ENCODE measurements at places on chromosomes 6 and 20.
A peak's percentile ranks its signal among the peaks of the same experiment; 100 is the strongest.

- no peak for DNase-seq
These were observed 150.8 kb downstream of the GMDS start for GRCh38 chr6:2094642-2095041.

- no peak for DNase-seq
These were observed 39.8 kb upstream of the BACH2 start for GRCh38 chr6:90336388-90336947.

- no peak for DNase-seq
These were observed 59.2 kb downstream of the PHACTR3 start for GRCh38 chr20:59663513-59664060.

DNA sequence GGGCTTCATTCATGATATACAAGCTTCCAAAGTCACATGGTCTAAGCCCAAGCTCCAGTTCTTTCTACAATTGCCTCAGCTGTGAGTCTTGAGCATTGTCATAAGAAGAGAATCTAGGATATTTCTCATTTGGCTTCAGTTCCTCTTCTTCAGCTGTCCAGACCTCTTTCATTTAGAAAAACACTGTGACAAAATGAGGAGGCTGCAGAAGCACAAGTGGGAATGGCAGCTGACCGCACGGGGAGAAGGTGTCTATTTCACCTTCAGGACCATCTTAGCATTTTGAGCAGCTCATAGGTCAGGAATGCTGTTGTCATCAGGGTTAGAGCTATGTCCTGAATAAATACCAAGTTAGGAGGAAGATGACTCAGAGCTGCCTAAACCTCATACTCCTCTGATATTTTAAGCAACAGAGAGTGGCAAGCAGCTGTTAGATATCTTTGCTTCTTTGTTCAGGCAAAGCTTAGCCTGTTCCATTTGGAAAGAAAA, 390.1 kb upstream of the CITED2 start:
- DNase-seq = peak; percentile 54

- no peak for DNase-seq
These were observed 11.7 kb downstream of the DNMT3B start for GRCh38 chr20:32773855-32774254.

- no peak for DNase-seq
These were observed 102.3 kb downstream of the HTR1B start for GRCh38 chr6:77361018-77361417.

GRCh38 chr6:6331393-6331792, 10.9 kb upstream of the F13A1 start:
- no peak for DNase-seq

GRCh38 chr20:57659517-57660180, 39.4 kb upstream of the ZBP1 start:
- no peak for DNase-seq

DNA sequence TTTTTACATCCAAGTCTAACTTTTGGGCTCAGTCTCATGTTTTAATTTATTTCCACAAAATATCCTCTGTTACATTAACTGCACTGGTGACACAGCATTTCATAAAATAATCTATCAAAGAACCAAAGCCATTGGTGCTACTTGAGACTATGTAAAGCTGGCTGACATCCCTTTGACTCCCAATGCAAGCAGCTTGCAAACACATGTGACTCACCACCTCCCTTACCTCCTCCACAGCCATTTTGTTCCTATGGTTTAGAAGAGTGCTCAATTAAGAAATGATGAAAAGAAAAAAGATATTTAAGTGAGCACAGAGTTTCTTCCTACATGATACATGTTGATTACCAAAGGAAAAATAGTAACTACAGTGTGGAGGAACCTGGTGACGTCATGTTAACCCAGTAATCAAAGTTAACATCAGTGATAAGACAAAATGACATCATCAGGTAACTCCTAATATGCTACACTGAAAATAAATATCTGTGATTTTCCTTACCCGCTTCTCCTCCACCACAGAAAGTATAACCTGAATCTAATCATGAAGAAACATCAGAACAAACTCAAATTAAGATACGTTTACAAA, 53.3 kb upstream of the LGSN start:
- DNase-seq = no peak

DNA sequence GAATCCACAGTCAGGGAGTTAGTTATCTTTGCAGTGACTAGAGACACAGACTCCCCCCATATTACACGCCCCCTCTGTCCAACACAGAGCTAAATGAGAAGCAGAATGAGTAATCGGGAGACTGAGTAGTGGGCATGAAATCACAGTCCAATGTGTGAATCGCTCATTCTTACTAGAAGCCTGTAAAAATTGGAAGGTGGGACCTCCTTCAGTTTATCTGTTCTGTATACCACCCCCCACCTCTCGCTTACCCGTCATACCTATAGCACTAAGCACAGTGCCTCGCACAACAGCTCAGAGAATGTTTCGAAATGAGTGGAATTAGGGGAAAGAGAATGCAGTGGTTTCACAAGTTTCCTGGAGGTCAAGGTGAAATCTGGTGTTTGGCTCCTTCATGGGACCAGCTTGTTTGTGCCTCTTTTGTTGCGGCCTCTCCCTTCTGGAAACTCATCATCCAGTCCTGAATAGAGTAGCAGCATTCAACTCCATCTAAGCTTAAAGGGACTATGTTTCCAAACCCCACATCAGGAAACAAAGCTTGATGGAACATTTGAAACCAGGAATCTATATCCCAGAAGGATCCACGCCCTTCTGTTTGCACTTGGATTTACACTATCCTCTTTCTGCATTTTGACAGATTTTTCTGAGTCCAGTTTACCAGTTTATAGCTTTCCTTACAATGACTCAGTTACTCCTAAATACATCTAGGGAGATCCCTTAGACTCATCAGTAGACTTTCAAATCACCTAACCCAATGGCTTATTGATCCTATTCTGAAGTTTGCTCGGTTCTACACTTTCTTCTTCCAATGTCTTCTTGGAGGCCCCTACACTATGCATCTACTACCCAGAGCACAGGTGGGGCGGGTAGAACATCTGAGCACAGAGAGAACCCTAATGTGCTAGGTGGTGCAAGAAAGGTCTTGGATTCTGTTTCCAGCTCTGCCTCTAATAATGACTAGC, 59.2 kb upstream of the PIM1 start:
- DNase-seq = no peak

GRCh38 chr6:169904051-169904922, 152.9 kb downstream of the ERMARD start:
- DNase-seq = no peak

DNA sequence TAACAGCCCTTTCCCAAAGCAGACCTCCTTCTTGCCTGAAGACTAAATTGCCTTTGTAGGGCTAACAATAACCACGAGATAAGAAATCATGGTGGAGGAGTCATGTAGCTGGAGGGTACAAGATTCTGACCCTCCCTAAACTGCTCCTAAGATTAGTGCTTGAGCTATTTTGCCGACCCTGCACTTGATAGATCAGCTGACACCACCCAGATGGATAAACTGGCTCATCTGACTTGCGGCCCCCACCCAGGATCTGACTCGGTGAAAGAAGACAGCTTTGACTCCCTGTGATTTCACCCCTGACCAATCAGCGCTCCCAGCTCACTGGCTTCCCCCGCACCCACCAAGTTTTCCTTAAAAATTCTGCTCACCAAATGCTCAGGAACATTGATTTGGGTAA, 57.6 kb upstream of the UNC93A start:
- DNase-seq = no peak

DNA sequence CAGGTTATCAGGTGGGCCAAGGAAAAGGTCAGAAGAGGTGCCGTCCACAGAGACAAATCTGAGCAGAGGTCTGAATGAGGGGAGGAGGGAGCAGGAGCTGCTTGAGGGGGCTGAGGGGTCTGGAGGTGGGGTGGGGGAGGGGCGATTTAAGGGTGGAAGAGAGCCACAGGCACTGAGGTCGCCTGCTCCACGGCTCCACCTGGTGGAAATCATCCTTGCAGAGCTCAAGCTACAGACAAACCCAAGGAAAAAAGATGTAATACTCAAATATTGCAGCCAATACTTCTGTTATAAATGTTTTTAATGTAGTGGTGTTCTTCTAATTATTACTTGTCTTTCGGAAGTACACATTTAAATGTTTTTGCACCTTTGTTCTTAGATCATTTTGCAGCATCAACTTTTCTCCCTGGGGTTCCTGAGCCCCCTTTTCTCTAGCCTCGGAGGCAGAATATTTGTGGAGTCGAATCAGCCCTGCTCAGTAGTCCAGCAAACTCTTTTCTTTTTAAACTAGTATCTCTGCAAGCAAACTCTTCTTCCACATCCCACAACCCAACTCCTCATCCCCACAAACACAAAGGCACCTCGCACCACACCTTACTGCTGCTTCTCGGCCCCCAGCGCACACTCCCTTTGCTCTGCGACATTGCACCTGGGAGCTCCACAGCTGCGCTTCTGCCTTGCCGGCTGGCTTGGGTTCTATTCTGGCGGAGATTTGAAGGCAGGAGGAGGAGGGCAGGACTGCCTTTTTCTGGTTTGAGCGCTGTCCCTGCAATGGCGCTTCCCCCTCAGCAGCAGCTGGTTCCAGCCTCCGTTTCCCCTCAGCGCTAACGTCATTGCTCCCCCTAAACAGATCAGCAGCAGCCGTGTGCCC, 51.0 kb upstream of the TFAP2A start:
- peak; percentile 60 for DNase-seq

DNA sequence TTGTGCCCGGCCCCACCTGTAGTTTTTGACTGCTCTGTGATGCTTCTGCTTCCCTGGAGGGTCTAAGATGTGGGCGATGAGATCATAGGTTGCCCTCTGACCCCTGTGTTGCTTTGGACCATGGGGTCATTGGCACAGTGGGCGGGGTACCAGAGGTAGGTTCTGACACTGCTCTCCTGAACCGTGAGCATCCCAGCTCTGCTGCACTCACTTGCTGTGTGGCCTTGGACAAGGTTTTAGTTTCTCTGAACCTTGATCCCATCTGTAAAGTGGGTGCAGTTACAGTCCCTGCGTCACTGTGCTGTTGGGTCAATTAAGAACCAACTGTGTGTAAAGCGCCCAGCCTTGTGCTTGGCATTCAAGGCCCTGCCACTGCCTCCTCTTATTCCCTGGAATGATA, 30.9 kb downstream of the SRC start:
- no peak for DNase-seq

- DNase-seq = no peak
These were observed 41.9 kb upstream of the SLA2 start for GRCh38 chr20:36687850-36688249.

DNA sequence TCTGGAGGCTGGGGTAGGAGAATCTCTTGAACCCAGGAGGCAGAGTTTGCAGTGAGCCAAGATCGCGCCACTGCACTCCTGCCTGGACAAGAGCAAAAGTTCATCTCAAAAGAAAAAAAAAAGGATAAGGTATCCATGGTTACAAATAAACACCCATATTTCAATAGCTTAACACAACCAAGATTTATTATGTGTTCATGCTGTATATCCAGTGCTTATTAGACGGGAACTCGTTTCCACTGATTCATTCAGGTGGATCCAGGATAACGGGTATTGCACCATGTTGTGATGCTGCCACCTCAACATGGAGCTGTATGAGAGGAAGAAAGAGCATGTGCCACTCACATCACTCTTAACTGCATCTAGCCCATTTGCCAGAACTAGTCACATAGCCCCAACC, 69.1 kb upstream of the HIVEP1 start:
- no peak for DNase-seq

- no peak for DNase-seq
These were observed 1282.3 kb upstream of the GJE1 start for GRCh38 chr6:140850438-140850837.

- no peak for DNase-seq
These were observed 60.3 kb upstream of the PDE10A start for GRCh38 chr6:165723326-165723725.

DNA sequence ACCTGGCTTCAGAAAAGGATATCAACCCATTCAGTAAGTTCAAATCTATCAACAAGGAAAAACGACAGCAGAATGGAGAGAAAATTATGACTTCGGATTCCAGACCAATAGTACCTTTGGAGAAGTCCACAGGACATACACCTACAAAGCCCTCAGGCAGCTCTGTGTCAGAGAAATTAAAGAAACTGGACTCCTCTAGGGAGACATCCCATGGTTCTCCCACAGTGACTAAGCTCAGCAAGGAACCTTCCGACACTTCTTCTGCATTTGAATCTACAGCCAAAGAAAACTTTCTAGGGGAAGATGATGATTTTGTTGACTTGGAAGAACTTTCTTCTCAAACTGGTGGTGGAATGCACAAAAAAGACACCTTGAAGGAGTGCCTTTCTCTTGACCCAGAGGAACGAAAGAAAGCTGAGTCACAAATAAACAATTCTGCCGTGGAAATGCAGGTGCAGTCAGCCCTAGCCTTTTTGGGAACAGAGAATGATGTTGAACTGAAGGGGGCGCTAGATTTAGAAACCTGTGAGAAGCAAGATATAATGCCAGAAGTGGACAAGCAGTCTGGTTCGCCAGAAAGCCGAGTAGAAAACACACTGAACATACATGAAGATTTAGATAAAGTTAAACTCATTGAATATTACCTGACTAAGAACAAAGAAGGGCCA, 67.4 kb upstream of the HINT3 start:
- DNase-seq = no peak

GRCh38 chr20:62858058-62858830, 3.4 kb downstream of the TCFL5 start:
- no peak for DNase-seq

DNA sequence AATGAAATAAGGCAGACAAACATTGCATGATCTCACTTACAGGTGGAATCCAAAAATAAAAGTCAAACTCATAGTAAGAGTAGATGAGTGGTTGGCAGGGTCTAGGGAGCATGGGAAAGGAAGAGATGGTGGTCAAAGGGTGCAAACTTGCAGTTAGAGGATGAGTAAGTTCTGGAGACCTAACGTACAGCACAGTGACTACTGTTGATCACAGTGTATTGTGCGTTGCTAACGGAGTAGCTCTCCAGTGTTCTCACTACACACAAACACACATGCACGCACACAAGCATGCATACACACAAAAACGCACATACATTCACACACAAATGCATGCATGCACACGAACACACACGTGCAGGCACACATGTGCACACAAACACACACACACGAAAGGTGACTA, 54.9 kb downstream of the LY86 start:
- DNase-seq = no peak

DNA sequence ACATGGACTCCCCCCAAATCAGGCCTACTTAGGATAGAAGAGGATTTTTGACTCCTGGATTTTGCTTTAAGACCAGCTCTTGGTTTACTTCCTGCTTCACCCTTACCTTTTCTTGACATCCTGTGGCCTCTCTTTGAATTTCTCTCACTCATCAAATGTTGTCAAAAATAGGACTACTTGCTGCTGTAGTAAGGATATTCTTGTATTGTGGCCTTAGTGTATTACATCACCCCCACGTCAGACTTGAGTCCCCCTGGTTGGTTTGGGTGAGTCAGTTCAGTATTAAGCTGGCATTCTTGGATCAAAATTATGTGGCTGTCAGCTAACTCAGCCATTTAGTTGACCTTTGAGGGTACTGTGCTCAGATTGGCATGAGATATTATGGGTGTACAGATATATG, 1.1 kb downstream of the TPX2 start:
- DNase-seq = peak; percentile 57

GRCh38 chr6:156824142-156824541, 47.0 kb downstream of the ARID1B start:
- no peak for DNase-seq
